T-helper 17 cell (primary cell): ENCODE measurements at places on chromosomes 12 and 14.

GRCh38 chr12:62471734-62472133 is 5.1 kb downstream of the MON2 start:
- no peak for DNase-seq

GRCh38 chr14:64970041-64970440 is 2.1 kb downstream of the RAB15 start:
- no peak for DNase-seq

DNA sequence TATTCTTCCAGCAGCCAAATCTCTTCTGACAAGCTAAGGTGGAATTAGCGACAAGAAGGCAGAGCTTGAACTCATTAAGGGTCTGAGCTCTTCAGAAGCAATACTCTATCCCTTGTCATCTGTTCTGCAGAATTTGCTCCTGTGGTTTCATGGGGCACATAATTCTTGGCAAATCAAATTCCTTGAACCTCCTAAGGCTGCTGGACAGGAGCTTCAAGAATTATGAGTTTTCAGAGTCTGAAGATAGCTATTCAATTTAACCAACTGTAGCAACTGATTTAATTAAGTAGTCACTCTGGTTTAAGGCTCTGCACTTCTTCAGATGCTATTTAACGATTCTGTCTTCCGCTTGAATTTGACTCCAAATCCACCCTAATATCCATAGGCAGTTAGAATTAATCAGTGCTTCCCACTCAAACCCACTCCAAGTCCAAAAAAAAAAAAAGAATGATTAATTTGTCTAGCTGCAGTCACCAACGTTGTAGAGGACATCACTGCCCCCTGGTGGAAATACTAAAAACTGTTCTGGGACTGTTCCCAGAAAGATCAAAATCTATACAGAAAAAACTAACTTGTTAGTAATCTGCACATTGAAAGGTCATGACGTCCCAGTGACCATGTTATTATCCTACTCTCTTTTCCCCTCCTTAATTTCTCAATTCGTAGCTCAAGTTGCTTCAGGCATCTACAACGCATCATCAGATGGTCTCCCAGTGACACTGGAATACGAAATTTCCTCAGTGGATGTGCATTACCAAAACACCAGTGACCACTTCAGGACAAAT is 169.9 kb downstream of the KIF21A start:
- DNase-seq: no peak

- no peak for DNase-seq
These were observed 183.2 kb downstream of the GRIP1 start for GRCh38 chr12:66495709-66496108.

- no peak for DNase-seq
These were observed 58.2 kb upstream of the PYGL start for GRCh38 chr14:51002406-51002999.

DNA sequence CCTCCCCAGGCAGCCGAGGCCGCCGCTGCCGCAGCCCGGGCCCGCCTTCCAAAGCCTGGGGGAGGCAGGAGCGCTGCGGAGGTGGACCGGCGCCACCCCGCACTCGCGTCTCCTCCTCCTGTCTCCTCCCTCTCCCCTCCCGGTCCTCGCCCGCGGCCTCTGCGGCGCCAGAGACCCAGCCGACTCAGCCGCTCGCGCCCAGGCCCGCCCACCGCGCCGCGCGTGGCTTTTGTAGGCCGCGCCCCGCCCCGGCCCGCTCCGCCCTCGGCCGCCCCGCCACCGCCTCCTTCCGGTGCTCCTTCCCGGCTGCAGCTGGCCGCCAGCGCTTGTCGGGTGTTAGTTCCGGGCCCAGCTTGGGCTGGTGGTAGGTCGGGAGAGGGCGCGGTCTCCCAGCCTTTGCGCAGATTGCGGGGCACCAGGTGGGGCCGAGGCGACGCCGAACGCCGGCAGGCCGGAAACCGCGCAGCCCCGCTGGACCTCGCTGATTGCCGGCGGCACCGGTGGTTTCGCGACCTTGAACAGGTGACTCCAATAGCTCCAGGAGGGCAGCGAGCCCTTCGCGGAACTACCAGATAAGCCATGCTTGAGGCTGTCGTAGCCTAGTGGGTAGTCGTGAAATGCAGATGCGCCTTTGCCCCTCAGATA is at the start of gene CAPRIN2:
TSS of gene CAPRIN2 (minus strand) at position 202 of the 645 bp plus-strand sequence. CDS start 1,431 bp downstream, outside the sequence.
- DNase-seq: peak; percentile 91

- DNase-seq: no peak
These were observed 91.0 kb downstream of the GRIP1 start for GRCh38 chr12:66587912-66588311.

- DNase-seq: no peak
These were observed 9.3 kb upstream of the CLEC12A start for GRCh38 chr12:9961901-9962300.

DNA sequence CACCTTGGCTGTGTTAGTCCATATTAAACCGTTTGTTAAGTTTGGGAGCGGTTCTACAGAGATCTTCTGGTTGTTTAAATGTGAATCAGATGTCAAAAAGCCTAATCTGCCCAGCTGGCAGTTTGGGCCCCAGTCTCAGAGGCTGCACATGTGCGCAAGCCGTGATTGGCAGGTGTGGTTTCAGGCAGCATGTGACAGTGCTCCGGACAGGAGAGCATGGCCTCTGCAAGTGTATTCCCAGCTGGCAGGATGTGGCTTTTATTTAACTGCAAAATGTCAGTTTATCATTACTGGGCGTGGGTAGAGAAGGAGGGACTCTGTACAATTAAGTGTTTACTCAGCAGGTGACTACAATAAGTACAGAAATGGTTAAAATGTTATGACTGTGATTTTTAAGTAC is 77.5 kb downstream of the PELI2 start:
- no peak for DNase-seq

- DNase-seq: no peak
These were observed 9.2 kb upstream of the NUAK1 start for GRCh38 chr12:106147956-106148355.

- no peak for DNase-seq
These were observed 774 bp upstream of the MANSC4 start for GRCh38 chr12:27780612-27781408.

DNA sequence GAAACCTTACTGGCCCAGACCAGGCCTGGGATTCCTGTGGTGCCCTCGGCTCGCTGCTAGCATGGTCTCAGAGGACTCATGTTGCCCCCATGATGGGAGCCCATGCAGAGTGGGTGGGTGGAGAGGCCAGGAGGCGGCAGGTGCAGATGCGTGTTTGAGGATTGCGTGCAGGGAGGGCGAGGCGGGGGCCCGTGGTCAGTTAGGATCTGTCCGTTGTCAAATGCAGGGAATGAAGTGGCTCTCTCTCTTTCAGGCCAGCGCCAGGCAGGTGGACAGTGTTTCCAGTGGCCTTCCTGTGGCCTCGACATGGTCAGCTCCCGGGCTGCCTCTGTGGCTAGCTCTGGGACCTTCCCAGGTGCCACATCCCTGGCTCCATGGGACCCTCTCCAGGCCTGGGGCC is 39.3 kb upstream of the DLK1 start:
- DNase-seq: no peak

GRCh38 chr14:44771496-44771895 is 190.3 kb downstream of the KLHL28 start:
- no peak for DNase-seq

DNA sequence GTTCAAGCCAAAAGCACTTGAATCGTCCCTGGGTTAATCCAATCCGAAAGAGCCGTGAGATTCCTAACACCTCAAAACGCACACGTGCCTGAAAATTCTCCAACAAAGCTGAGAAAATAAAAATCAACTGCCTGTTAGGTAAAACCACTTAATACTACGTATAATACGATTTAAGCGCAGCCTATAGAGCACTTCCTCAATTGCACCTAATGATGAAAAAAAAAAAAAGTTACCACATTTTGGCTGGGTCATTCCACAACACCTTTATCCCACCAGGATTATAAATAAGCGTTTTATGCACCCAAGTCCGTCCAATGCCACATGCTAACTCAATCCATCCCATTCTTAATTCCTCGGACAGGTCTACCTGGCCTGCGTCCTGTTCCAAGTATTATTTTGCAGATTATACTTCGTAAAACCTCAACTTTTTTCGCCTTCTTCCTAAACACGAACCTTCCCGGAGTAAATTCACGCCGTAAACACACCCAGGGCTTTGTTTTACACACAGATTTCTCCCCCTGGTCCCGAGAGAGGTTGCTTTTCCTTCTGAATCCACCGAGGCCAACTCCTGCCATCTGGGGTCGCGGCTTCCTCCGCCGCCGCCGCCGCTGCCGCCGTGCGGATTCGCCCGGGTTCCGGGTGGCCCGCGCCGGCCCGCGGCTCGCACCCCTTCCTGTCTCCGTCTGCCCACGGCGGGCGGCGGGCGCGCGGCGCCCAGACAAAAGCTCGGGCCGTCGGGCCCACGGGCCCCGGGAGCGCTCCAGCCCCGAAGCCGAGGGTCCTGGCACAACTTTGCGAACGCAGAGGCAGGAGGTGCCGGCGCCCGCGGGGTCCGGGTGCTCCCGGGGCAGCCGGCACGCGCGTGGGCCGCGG is 66.2 kb downstream of the RNF34 start:
- DNase-seq: peak; percentile 48

GRCh38 chr12:124592050-124592449 is 24.6 kb upstream of the NCOR2 start:
- no peak for DNase-seq

GRCh38 chr12:41108032-41108431 is 80.1 kb upstream of the PDZRN4 start:
- no peak for DNase-seq

- DNase-seq: no peak
These were observed 79.9 kb downstream of the ARF6 start for GRCh38 chr14:49972823-49973222.

DNA sequence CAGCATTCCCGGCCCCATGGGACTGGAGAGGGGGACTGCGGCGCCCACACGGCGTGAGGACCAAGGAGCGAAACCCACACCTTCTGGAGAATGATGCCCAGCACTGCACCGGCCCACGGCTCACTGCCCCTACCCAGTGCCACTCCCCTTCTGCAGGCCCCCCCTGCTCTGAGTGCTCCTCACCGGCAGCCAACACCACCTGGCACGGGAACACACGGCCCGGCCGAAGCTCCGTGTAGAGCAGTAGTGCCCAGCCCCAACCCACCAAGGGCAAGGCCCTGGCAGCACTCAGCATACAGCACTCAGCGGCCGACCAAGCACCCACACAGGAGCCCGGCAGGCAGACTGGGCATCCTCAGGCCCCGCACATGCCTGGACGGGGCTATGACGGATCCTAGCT is 13.4 kb downstream of the BTBD6 start:
- no peak for DNase-seq

DNA sequence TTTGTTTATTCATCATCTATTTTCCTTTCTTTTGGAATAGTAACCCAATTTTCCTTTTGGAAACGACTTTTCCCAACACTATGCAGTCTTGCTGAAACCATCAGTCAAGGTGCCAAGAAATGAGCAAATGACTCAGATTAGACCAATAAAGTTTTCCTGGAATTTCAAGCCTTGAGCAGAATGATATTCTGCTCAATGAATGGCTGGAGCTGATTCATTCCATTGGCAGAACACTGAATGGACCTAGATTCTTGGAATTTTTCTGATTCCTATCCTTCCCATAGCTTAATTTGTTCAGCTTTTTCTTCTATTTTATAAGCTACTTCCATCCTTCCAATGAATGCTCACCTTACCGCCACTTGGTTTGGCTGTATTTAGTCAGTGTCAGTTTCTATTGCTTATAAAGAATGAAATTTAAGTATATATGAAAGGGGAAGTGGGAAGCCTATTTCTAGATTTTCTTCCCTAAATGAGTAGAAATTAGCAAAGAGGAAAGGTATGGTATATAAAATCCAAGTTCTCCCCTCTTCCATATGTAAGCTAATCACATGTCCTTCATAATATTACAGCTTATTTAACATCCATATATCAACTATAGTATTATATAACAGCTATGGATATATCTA is 89.0 kb downstream of the C14orf39 start:
- DNase-seq: no peak

DNA sequence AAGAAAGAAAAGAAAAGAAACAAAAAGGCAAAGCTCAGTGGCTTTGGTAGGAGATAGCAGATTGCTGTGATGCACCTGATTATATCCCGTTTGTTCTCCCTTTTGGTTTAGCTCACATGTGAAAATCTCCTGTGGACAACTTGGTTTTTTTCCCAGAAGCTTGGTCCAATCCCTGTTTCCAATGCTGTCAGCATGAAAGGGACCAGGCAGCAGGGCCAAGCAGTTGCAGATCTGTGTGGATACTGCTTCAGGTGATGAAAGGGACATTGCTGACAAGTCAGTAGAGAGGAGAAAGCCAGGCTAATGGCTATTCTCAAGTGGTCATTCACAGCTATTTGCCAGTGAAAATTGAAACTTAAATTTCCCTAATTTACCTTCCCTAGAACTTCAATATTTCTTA is 18.8 kb upstream of the SLCO1A2 start:
- no peak for DNase-seq

DNA sequence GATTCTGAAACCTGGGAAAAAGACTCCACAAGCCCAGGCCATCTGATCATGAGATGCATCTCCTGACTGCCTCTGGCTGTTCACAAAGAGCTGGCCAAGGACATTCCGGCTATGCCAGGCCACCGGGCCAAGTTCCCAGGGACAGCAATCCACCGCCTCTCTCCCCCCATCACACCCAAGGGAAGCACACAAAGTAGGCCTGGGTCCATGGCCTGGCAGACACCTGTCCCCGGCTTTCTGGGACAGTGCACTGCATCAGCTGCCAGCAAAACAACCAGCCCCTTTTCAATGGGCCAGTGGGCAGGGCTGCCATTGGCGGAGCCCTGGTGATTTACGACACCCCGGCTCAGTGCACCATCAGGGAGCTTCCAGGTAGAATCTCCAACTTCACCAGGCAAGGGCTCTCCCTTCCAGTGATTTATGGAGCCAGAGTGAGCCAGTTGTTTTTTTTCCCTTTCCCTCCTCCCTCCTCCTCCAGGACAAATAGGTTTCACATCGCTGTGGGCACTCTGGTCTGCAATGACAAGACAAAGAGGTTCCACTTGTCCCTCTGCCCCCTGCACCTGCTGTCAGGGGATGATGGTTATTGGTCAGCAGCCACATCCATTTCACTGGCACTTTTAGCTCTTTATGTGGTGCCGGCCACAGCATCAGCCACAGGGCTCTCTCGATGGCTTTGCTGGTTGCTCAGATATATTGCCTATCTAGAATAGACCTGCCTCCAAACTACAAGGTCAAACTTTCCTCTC is 149.6 kb downstream of the SLC38A6 start:
- DNase-seq: no peak

- DNase-seq: no peak
These were observed 13.1 kb downstream of the APPL2 start for GRCh38 chr12:105222726-105223351.

DNA sequence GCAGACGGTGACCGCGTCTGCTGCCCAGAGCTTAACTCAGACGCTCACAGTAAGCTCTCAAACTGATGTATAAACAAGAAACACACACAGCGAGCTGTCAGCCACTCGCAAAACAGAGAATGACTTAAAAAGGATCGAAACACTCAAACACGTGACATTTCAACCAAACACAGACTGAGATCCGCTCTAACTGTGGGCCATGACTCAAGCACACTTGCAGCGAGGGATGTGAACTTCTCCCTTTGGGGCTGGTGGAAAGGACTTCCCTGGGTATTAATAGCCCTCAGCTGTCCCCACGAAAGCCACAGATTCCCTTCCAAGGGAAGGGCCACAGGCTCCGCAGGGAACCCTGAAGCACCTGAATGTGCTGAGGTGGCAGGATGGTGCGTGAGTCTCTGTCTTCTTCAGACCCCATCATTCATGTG is 29.1 kb downstream of the CCDC88C start:
- no peak for DNase-seq
